Endothelial cell of umbilical vein (primary cell): ENCODE measurements at places on chromosomes 3 and 15.

GRCh38 chr3:53594276-53594675 is 99.9 kb downstream of the CACNA1D start:
- H3K27me3 ChIP-seq = no peaks in the 10 kb centered on the region
- no peak overlapping the region for H3K4me3 ChIP-seq
- H3K4me1 ChIP-seq = no peaks in the 10 kb centered on the region
- no peaks in the 10 kb centered on the region for H3K36me3 ChIP-seq
- DNase-seq = no peak

DNA sequence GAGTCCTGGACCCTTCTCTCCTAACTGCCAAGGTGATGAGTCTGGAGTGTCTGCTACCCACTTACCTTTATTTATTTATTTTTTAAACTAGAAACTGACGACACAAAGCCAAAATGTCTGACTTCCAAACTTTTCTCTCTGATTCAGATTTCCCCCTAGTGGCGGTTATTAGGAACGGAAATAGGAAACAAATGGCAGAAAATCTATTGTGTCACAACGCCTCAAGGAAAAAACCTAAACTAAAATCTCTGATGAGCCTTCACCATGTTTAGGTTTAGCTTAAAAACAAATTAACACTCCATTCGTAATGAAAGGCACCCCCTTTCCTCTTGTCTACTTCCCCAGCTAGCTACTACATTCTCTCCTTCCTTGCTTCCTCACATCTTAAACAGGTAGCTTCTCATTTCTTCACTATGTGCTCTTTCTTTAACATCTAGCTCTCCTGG is 94.0 kb upstream of the MEX3B start:
- H3K27me3 ChIP-seq = no peaks in the 10 kb centered on the region
- H3K27ac ChIP-seq = peak overlapping the region; percentile 30
- peaks cover 14% of the 10 kb centered on the region for H3K4me1 ChIP-seq
- peaks cover 5% of the 10 kb centered on the region for H3K36me3 ChIP-seq
- no peak overlapping the region for H3K4me3 ChIP-seq

DNA sequence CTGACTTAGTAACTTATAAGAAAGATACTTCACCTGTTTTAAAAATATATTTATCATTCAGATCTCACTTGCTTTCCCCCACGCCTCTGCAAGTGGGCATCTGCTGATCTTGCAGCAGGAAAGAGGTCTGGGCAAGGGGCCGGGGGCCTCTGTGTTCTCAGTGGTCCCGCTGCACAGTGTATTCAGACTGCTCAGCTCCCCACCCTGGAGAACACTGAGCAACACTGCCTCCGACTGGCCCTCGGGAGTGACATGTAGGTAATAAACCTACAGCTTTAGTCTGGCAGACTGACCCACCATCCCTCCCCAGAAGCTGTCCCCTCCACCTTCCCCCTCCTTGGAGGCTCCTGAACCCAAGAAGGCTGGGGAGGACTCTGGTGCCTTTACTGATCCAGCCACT is 43.8 kb downstream of the GABRB3 start:
- DNase-seq = no peak
- H3K36me3 ChIP-seq = no peaks in the 10 kb centered on the region
- no peaks in the 10 kb centered on the region for H3K27me3 ChIP-seq
- H3K4me3 ChIP-seq = no peak overlapping the region
- no peak overlapping the region for H3K27ac ChIP-seq

GRCh38 chr3:146881356-146881755 is 276.2 kb upstream of the PLSCR5 start:
- H3K36me3 ChIP-seq = no peaks in the 10 kb centered on the region
- no peaks in the 10 kb centered on the region for H3K4me1 ChIP-seq
- DNase-seq = no peak
- no peak overlapping the region for H3K27ac ChIP-seq

- no peaks in the 10 kb centered on the region for H3K4me1 ChIP-seq
- no peak overlapping the region for H3K27ac ChIP-seq
- DNase-seq = no peak
- no peaks in the 10 kb centered on the region for H3K36me3 ChIP-seq
- no peak overlapping the region for H3K4me3 ChIP-seq
- H3K27me3 ChIP-seq = no peaks in the 10 kb centered on the region
Measured at GRCh38 chr15:96564546-96564945, 234.0 kb downstream of the NR2F2 start.

DNA sequence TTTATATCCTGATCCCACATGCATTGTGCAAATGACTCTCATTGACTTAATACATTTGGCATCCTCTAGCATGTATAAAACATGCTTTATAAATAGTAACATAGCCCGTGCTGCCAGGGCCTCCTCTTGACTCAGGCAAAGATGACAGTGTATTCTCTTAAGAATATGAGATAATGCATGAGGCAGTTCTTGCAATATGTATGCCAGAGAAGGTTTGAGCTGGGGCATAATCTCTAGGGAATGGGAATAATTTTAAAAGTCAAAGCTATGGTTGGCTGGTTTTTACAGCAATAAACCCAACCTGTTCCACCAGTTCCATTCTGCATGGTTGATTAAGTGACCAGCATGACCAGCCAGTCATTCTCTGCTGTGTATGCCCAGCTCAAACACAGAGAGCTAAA is 179.0 kb upstream of the PFN2 start:
- H3K36me3 ChIP-seq = no peaks in the 10 kb centered on the region
- H3K4me3 ChIP-seq = no peak overlapping the region
- no peaks in the 10 kb centered on the region for H3K4me1 ChIP-seq
- no peak overlapping the region for H3K27ac ChIP-seq
